GM20000 (cell line): ENCODE measurements at places on chromosomes 1 and 21.

DNA sequence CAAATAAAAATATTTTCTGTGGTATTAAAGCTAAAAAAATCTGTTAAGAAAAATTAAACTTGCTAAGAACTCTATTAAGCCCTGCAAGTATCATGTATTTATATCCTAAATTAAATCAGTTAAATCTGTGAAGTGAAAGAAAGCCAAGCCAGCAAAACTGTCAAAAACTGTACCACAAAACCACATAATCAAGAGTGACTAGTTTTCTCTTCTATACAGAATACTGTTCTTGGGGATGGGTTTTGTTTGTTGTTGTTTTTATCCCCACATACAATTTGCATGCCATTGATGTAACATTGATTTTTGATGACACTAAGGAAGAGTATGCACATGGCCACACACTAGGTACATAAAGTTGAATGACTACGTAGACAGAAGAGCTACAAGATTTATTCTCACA, 20.4 kb downstream of the DPH5 start:
- no peak for DNase-seq

GRCh38 chr1:70556541-70556940, 145.5 kb downstream of the CTH start:
- DNase-seq = no peak

DNA sequence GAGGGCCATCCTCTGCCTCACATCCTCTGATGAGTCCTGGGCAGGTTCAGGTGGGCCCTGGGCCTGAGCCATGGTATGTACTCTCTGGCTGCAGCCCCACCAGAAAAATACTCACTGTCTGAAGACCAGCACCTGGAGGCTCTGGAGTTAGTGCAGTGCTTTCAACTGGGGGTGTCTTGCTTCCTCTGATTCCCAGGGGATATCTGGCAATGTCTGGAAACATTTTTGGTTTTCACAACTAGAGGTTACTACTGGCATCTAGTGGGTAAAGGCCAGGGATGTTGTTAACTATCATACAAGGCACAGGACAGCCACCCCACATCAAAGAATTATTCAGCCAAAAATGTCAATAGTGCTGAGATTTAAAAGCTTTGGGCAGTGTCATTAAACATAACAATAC, 152.7 kb downstream of the HIVEP3 start:
- DNase-seq = no peak

- no peak for DNase-seq
These were observed 201.0 kb upstream of the CAMK1G start for GRCh38 chr1:209382231-209383100.

GRCh38 chr1:38991638-38992411, 749 bp downstream of the AKIRIN1 start:
- peak; percentile 13 for DNase-seq
